A172 (cell line): ENCODE measurements at places on chromosomes 7 and 10.

- DNase-seq: no peak
These were observed 175.3 kb upstream of the RHEB start for GRCh38 chr7:151694828-151695580.

- DNase-seq: no peak
These were observed 21.5 kb downstream of the ASB13 start for GRCh38 chr10:5644930-5645329.

- no peak for DNase-seq
These were observed 998.3 kb downstream of the GATA3 start for GRCh38 chr10:9052767-9053166.

DNA sequence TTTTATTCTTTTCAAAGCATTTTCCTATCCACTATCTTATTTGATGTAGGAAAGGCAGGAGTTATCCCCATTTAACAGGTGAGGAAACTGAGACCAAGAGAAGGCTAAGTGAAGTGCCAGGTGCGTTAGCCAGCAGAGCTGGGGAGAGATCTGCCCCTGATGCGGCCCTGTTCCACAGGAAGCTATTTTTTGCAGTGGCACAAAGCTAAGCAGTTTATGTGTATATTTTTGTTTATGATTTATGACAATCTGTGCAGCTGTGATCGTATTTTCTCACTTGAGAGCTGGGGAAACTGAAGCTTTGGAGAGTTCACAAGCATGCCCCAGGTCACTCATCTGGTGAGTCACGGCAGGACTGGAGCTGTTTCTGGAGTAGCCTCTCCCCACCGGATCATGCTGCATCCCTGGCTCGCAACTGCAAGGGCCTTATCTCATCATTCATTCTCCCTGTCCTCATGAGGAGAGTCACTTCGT lies 38.8 kb downstream of the SLC29A3 start:
- DNase-seq: peak; percentile 74

DNA sequence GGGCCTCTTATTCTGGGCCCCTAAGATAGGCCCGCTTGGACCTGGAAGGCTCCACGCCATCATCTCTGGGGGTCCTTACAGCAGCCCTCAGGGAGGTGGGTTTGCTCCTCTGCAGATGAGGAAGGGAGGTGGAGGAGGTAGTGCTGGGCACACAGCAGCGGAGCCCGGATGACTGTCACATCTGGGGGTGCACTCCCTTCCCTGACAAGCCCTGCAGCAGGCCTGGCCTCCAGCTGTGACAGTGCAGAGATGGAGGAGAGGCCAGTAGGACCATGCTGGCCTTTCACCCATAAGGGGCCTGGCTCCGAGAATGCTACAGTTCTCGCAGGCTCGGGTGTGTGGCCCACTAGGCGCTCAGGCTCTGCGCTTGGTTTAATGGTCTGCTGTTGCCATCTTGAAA lies 9.2 kb downstream of the GDF2 start:
- no peak for DNase-seq

DNA sequence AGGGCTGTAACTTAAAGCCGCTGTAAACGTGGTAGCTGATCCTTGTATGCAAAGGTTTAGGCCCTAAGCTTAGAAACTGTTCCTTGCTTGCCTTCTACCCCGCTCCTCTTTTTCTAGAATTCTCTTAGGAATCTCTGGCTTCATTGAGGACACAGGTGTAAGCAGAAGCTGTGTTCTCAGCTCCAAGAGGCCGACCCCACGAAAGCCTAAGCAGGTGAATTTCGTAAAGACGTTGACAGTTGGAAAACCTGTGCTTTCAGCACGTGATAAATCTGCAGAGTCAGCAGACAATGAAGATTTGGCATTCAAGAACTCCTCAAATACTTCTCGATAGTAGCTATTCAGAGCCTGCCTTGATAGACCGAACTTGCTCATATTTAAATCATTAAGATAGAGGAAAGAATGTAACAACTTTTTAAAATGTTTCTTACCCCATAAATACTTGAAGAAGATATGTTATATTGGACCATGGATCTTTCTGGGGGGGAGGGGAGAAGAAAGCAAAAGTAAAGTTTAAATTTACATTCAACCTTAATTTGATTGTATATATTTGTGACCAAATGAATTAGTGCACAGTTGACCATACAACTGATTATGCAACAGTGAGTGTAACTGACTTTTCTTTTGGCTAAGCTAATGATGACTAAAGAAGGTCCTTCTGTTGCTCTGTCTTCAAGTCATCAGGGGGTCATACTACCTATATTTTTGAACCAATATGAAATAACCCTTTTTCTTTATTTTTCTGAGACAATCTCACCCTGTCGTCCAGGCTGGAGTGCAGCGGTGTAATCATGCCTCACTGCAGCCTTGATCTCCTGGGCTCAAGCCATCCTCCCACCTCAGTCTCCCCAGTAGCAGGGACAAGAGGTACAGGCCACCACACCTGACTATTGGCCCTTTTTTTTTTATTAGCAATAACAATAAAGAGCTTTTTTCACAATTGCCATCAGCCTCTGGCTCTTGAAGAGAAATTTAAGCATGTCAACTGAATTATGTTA lies 1.2 kb upstream of the GDI2 start:
- no peak for DNase-seq

DNA sequence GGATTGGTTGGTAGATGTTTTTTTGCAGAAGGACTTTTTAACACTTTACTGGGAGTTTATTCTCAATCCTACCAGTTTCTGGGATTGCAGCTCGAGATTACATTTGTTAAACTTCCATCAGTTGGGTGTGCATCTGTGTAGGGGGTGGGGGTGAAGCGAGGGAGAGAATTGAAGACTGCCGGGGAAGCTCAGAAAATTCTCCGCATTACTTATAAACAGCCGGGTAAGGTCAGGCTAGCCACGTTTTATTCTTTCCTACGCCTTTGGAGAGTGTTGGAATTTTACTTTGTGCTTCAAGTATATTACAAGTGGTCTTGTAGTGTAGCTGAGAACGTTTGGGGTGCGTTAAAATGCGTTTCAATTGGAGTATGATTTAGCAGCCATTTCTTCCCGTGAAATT lies 1.1 kb downstream of the PALS2 start:
- DNase-seq: no peak

- DNase-seq: no peak
These were observed 16.9 kb downstream of the ZNF713 start for GRCh38 chr7:55903985-55904759.

DNA sequence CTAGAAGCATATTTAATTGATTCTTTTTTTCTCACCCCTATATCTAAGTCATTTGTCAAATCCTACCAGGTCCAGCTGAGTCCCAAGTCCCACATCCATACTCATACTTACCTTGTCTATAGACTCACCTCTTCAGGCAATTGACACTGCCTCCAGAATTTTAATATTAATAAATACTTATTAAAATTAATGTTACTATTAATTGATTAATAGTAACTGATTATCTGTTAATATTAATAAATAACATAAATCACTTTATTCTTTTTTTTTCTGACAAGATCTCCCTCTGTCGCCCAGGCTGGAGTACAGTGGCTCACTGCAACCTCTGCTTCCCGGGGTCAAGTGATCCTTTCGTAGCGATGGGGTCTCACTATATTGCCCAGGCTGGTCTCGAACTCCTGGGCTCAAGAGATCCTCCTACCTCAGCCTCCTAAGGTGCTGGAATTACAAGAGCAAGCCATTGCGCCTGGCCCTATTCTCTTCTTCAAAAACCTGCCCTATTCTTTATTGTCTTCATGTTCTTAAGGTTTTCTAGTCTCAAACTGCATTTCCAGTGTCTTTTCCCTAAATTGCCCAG lies 94.4 kb downstream of the ZNF277 start:
- DNase-seq: no peak

DNA sequence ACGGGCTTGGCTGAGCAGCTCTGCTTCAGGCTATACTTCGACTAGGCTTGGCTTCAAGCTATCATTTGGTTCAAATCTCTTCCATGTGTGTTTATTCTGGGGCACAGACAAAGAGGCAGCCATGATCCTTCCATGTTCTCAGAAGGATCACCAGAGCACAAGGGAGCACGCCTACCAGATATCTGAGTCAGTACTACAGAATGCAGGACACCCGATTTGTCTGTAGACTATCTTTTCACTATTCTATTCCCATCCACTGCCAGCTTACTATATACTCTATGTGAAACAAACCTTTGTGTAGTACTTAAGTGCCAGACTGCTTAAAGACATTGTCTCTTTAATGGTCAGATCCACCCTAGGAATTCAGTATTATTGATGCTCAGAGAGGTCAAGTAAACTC lies 35.1 kb downstream of the CH25H start:
- DNase-seq: no peak

DNA sequence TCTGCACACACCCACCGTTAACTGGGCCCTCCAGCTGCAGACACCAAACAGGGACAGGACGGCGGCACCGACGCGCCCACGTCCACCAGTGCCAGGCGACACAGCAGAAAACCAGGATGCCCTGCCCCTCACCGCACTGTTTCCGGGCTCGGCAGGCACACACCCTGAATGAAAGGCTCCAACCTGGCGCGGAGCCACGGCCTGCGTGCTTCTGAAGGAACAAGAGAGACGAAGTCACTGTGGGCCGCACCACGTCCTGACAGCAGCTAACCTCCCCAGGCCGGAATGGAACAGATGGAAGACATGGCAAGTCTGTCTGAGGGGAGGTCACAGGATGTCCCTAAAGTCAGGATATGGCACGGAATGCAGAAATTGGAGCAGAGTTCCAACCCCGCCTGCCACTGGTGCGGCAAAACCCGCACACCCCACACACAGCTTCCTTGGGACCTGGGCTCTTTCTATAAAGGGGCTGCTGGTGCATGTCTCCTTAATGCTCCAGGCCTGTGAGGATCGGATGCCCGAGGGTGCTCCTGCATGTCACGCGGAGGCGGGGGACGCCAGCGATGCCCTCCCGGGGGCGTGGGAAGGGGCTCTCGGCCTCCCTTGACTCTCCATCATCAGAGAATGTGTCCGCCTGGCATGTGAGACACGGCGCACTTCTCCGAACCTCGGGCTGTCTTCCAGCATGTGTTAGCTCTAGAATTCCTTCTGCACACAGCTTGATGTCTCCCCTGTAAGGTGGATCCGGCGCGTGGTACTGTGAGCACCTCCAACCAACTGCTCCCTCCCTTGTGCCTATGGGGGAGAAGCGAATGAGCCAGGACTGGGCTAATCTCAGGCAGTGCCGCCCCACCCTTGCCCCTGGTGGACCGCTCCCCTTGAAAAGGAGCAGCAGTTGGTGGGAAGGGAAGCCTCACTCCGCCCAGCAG lies 3.9 kb upstream of the GPER1 start:
- DNase-seq: no peak

- DNase-seq: no peak
These were observed 79.4 kb upstream of the LRRN3 start for GRCh38 chr7:111011520-111011919.

DNA sequence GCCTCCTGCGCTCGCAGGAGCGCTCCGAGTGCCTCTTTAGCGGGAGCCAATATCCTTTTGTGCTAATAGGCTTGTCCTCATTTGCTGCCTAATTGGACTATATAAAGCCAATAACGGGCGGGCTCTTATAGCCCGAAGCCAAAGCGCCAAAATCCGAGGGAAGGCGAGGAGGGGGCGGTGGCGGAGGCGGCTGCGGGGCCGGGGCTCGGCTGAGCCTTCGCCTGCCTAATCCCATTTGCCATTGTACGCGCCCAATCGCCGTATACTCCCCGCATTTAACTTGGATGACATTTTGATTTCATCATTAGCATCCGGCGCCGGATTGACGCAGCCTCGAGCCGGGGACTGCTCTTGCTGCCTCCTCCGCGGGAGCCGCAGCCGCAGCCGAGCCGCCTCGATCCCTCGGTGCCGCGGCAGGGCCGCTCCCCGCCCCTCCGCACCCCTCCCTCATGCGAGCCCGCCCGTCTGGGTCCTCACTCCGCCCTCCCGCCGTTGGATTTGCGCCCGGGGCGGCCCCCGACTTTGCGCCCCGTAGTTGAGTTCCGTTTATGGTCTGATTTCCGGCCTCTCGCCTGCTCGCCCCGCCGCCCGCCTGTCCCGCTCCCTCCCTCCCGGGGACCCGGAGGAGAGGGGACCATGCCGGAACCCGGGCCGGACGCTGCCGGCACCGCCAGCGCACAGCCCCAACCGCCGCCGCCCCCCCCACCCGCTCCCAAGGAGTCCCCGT lies at the start of gene HMX3:
Gene HMX3 (plus strand): TSS at position 556 of the 727 bp plus-strand sequence. CDS start 81 bp downstream, at position 637.
- DNase-seq: no peak

DNA sequence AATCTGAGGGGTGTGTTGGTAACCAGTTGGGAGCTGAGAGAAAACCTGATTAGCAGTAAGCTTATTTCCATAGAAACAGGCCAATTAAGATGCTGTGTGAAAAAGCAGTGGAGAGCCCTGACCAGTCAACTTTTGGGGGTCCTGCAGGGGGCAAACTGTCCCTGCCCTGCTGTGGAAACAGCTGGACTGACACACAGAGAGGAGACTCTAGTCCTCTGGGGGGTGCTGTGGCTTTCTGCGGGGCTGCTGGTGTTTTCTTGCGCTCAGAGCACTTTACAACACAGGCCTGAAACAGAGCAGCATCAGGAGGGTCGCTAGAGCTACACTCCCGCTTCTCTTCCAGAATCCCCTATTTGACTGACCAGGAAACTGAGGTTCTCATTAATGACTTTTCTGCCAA lies 546.9 kb upstream of the GALNT17 start:
- no peak for DNase-seq

DNA sequence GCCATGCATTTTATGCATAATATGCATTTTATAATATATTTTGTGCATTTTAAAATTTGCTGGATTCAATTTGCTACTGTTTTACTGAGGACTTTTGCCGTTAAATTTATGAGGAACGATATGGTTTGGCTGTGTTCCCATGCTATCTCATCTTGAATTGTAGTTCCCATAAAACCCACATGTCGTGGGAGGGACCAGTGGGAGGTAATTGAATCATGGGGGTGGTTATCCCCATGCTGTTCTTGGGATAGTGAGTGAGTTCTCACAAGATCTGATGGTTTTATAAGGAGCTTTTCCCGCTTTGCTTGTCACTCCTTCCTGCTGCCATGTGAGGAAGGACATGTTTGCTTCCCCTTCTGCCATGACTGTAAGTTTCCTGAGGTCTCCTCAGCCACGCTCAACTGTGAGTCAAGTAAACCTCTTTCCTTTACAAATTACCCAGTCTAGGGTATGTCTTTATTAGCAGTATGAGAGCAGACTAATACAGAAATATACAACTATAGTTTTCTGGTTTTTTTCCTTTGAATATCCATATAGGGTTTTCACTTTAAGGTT lies 201.4 kb upstream of the SH2B2 start:
- no peak for DNase-seq

DNA sequence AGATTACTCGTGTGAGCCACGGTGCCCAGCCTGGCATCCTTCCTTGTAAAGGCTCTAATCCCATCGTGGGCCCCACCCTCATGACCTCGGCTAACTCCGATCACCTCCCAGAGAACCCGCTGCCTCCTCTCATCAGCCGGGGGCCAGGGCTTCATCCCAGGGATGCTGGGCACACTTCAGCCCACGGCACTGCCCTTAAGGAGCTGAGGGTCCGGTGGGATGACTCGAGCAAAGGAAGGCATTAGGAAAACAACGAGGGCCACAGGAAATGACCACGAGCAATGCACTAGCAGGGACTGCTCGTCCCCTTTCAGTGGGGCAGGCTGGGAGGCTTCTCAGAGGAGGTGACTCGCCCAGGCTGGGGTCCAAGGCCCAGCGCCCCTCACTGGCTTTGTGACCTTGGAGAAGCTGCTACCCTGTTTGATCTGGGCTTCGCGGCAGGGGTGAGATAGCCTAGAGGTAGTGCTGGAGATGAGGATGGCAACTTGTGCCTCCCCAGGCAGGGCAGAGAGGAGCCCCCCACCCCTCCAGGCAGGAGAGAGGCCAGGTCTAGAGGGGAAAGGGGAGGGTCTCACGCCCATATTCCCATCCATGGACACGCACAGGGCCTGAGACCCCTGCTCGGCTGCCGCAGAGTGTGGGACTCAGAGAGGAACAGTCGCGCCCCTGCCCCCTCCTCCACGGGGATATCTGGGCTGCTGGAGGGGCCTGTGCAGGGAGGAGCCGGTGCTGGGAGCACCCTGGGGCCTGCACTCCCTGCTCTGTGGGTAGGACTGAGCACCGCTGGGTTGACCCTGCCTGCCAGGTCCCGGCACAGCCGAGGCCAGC lies 26.8 kb downstream of the ELFN1 start:
- no peak for DNase-seq
